ENCODE measurements at places on chromosomes 1 and 21. TPM values are rescaled to one million over a fixed set of nuclear protein-coding genes. Genes with fewer than 3 reads are reported as not detected.

GRCh38 chr1:41374711-41375110 lies 13.5 kb downstream of the FOXO6 start:
- H3K36me3 ChIP-seq = peaks cover 3% of the 10 kb centered on the region
- peaks cover 18% of the 10 kb centered on the region for H3K27me3 ChIP-seq
- no peak overlapping the region for H3K4me3 ChIP-seq
- H3K27ac ChIP-seq = no peak overlapping the region
- no peak for DNase-seq

ITGB2 gene
- total RNA-seq = 21.3 TPM

DNA sequence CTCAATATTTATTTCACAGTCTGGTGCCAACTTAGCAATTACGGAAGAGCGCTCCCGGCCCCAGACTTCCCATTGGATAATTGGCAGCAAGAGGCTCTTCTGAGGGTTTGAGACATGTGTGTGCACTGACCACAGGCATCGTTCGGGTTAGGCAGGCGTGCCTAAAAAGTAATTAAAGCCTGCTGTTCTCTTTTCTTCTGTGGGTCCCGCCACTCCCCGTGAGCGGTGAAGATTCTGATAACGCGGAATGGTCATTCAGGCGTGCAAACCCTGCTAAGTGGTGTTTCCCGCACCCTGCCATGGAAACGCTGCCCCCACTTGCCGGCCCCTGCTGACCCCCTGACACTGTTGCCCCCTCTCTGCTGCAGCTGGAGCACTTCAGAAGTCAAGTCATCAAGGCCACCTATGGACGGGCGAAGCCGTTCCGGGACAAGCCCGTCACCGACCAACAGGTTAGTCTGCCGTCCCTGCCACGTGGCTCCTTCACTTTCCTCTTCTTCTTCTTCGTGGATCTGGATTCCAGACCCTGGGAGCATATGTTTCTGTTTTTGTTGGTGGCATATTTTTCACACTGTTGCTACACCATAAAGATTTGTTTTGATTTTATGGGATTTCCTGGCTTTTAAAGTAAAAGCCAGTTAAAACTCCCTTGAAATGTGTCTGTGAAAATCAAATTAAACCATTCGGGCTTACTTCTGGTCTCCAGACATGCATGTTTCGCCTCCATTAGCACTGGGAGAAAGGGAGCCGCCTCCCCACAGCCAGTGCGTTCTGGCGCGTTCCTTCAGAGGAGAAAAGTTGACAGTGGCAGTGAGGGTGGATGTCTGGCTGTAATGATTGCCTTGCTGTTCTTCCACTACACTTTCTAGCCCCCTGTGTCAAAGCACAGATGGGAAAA lies 79.9 kb downstream of the FHAD1 start:
- H3K36me3 ChIP-seq = peaks cover 9% of the 10 kb centered on the region
- H3K27ac ChIP-seq = no peak overlapping the region
- H3K27me3 ChIP-seq = peaks cover 3% of the 10 kb centered on the region
- H3K4me3 ChIP-seq = no peak overlapping the region
- peaks cover 17% of the 10 kb centered on the region for H3K4me1 ChIP-seq
- no peak for DNase-seq

SLC2A5 gene
- not detected for total RNA-seq

- no peaks in the 10 kb centered on the region for H3K4me1 ChIP-seq
- no peaks in the 10 kb centered on the region for H3K36me3 ChIP-seq
- peaks cover 4% of the 10 kb centered on the region for H3K27me3 ChIP-seq
- DNase-seq = no peak
- H3K4me3 ChIP-seq = no peak overlapping the region
- H3K27ac ChIP-seq = no peak overlapping the region
These were observed 31.1 kb upstream of the DISP3 start for GRCh38 chr1:11447903-11448302.

DNA sequence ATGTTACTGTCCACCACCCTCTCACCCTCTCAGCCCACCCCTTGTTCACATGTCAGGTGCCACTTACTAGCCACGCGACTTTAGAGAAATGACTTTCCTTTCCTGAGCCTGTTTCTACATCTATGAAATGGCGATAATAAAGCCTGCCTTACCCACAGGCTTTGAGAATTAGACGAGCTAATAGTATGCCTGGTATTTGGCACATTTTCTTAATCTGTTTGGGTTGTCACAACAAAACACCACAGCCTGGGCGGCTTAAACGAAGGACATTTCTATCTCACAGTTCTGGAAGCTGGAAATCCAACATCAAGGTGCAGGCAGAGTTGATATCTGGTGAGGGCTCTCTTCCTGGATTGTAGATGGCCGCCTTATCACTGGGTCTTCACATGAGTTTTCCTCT lies 273.9 kb upstream of the FMN2 start:
- H3K4me1 ChIP-seq = peaks cover 29% of the 10 kb centered on the region
- no peak overlapping the region for H3K27ac ChIP-seq
- peaks cover 3% of the 10 kb centered on the region for H3K27me3 ChIP-seq
- H3K36me3 ChIP-seq = peaks cover 7% of the 10 kb centered on the region
- peak overlapping the region; percentile 28 for H3K4me3 ChIP-seq
- no peak for DNase-seq

DNA sequence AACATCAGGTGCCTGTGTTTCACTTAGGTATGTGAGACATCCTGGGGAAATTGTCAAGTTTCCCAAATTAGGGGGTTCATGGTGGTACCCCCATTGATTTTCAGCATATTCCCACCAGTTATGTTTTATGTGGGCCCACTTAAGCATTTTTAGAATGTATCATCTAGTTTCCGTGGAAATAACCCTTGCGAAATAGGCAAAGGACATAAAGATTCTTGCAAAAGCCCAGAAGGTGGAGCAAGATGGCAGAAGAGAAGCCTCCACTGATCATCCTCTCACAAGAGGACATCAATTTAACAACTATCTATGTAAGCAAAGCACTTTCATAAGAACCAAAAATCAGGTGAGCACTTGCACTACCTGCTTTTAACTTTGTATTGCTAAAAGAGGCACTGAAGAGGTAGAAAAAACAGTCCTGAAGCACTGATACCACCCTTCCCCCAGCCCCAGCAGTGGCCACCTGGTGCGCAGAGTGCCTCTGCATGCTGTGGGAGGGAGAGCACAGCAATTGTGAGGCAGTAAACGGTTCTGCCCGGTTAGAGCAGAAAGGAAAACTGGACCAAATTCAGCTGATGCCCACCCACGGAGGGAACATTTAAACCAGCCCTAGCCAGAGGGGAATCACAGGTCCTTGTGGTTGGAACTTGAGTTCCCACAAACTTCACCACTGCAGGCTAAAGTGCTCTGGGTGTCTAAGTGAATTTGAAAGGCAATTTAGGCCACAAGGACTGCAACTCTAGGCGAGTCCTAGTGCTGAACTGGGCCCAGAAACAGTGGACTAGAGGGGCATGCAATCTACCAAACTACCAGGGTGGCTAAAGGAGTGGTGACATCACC lies 23.2 kb downstream of the MCOLN2 start:
- H3K27me3 ChIP-seq = no peaks in the 10 kb centered on the region
- H3K4me3 ChIP-seq = no peak overlapping the region
- H3K36me3 ChIP-seq = no peaks in the 10 kb centered on the region
- no peak overlapping the region for H3K27ac ChIP-seq
- H3K4me1 ChIP-seq = peaks cover 5% of the 10 kb centered on the region

DNA sequence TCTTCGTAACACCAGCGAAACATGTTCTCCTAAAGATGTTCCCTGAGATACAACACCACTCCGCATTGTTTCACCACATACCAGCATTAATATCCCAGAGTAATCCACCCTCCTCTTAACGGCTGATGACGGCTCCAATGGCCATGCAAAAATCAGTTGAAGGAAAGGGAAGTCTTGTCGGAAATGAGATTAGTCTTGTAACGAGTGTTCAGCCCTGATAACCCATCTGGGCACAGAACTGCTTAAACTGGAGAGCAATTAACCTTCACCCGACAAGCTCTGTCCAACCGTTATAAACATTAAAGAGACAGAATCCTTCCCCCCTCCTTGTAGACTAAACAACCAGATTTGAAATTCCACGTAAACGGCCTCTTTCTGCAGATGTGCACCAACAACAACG lies 21.9 kb downstream of the ERG start:
- peaks cover 91% of the 10 kb centered on the region for H3K4me1 ChIP-seq
- peak; percentile 72 for DNase-seq
- H3K27ac ChIP-seq = peak overlapping the region; percentile 98
- H3K27me3 ChIP-seq = peaks cover 2% of the 10 kb centered on the region
- H3K36me3 ChIP-seq = peaks cover 12% of the 10 kb centered on the region

C4BPA gene
- total RNA-seq = not detected

Data from endothelial cell (in vitro differentiated cells).